ENCODE measurements at places on chromosomes 13 and 19.
A peak's percentile ranks its signal among the peaks of the same experiment; 100 is the strongest.

- DNase-seq = no peak
Observed at GRCh38 chr13:48603375-48603774, 50.4 kb upstream of the CYSLTR2 start.

- DNase-seq = peak; percentile 62
Observed at GRCh38 chr13:100533588-100534041, 55.0 kb downstream of the GGACT start.

- no peak for DNase-seq
Observed at GRCh38 chr13:92355213-92355612, 871.4 kb upstream of the GPC6 start.

DNA sequence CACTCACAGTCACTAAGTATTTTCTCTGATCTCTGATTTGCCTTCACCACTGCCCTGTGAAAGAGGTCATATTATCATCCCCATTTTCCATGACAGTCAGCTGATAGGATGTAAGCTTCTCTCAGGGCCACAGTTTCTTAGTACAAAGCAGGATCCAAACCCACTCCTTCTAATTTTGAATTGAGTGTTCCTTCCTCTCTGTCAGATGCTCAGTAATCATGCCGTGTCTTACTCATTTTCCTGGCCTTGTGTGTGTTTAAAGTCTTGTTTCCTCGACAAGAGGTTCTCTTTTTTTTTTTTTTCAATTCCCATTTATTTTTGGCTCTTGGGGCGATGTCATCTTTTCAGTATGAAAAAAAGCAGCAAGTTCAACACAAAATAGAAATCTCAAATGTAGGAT is 72.3 kb downstream of the NAA16 start:
- DNase-seq = no peak
